Astrocyte of the spinal cord (primary cell): ENCODE measurements at places on chromosomes 2 and 18.

GRCh38 chr2:4964579-4964978 lies 727.6 kb upstream of the SOX11 start:
- DNase-seq, result no peak

GRCh38 chr2:54658564-54659071 lies 64.8 kb upstream of the EML6 start:
- DNase-seq, result peak; percentile 94

DNA sequence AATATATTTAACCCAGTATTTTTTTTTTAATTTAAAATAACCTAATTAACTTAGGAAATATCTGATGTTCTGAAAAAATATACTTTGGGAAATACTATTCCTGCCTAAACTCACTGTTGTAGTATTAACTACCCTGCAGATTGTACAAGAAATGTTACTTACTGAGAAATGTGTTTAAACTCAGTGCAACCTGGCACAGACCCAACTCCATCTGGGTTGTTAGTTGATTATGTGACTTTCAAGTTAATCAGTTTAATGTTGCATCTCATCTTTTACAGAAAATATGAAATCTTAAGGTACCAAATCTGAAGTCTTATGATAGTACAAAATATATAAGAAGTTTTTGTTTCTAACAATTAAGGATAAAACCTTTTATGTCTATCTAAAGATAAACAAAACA lies 27.3 kb downstream of the VAPA start:
- DNase-seq, result no peak

- DNase-seq, result no peak
Observed at GRCh38 chr2:40348038-40348437, 103.9 kb downstream of the SLC8A1 start.
